Spinal cord (tissue), 10 donors: ENCODE measurements at places on chromosomes 11 and 22.

DNA sequence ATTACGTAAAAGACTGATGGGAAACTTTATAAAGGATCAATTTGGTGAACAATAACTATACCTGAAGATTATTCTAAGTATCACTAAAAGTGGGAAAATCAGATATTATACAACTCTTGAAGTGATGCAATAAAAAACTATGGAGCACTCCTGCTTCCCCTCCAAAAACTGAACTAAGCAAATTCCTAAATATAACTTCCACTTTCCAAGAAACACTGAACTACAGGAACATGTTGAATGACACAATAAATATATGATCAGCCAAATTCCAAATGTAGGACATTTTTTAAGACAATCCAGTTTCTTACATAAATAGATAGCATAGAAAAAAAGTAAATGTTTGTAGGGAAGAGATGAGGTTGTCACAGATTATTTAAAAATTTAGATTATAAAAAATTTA lies 102.1 kb upstream of the APOA1 start:
- no peak for DNase-seq

GRCh38 chr11:19920982-19921381 lies 208.3 kb downstream of the NAV2 start:
- DNase-seq, result no peak

DNA sequence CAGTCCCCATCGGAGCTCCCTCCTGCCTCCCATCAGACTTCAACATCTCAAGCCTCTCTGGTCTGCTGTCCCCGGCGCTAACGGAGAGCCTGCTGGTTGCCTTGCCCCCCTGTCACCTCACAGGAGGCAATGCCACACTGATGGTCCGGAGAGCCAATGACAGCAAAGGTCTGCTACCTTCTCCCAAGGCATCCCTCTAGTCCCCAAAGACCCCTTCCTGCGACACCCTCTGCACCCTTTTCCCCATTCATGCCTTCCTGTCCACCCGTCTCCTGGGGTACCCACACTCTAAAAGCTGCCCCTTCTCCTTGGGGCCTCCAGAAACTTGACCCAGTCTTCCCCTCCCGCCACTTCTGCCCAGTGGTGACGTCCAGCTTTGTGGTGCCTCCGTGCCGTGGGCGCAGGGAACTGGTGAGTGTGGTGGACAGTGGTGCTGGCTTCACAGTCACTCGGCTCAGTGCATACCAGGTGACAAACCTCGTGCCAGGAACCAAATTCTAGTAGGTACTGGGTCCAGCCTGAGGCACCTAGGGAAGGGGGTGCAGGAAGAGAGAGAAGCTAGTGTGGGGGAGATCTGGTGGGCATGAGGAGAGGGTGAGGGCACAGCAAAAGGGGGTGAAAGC lies 860 bp downstream of the UPK2 start:
- DNase-seq, result no peak

DNA sequence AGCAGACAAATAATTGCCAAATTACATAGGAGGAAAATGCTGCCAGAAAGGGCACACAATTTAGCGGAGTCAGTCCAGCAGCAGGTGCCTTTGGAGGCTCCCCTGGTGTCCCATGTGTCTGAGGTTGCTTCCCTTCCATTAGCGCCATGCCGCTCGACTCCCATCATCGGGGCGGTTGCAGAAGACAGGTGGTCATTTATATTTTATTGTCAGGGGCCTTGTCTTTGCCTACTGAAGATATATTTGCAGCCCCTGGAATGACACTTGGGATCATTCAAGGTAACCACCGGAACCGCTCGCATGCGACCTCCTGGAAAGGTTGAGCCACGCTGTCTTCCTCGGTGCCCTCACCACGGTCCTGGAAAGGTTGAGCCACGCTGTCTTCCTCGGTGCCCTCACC lies 298.3 kb downstream of the TBC1D22A start:
- DNase-seq, result no peak

GRCh38 chr11:1240771-1241170 lies 17.9 kb downstream of the MUC5B start:
- DNase-seq, result no peak

DNA sequence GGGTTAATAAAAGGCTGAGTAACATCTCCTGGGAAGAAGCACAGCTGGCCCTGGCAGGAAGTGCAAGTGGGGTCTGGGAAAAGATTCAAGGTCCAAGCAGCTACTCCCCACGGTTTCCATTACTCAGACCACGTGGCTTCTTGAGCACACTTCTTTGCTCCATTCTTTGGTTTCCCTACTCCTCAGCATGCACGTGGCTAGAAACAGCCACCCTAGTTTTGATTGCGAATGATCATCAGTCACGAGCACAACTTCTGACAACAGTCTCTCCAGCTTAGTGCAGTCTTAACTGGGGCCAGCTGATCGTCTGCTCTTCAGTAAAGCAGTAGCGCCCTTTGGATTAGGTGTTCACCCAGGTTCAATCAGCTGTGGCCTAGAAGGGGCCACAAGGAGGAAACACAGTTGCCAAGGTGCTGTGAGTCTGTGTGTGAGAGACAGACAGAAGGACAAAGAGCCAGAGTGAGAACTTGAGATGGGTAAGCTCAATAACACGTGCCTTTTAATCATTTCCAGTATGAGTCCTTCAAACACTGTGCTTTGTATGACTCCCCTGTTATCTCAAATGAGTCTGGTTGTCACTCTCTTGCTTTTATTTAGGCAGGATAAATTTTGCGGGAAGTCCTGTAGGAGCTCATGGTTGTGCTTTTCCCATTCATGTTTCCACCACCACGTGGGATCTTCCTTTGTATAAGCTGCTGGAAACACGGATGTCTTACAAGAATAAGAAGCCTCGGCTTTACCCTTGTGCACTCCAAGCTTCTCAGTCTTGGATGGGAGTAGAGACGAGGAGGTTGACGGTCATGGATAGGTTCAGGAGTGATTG lies 901 bp upstream of the PARVA start:
- DNase-seq, result no peak

DNA sequence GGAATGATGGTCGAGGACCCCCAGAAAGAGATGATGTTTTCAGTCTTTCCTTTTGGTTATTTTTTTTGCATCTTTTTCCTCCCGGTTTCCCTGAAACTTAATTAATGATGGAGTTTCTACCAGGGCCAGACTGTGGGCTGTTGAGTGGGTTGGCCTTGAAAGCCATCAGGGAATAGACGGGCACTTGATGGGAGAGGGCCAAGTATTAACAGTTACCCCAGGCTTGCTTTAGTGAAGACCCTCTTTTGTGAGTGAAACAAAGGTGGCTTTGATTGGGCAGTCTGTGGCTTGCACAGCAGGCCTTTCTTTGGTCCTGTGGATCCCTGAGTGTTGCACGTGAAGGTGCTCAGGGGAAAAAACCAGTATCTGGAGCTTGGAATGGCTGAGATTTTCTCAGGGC lies 56.9 kb downstream of the AMOTL1 start:
- no peak for DNase-seq

GRCh38 chr22:28239941-28240340 lies 320.9 kb upstream of the PITPNB start:
- DNase-seq, result no peak

GRCh38 chr11:19974886-19975285 lies 185.4 kb downstream of the DBX1 start:
- no peak for DNase-seq

DNA sequence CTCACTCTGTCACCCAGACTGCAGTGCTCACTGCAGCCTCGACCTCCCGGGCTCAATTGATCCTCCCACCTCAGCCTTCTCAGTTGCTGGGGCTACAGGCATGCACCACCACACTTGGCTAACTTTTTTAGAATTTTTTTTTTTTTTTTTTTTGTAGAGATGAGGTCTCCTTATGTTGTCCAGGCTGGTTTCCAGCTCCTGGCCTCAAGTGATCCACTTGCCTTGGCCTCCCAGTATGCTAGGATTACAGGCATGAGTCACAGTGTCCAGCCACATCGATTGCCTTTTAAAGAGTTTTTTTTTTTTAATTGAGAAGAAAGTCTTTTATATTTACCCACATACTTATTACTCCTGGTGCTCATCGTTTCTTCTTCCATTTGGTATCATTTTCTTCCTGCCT lies 30.0 kb downstream of the PARVG start:
- DNase-seq, result no peak
